ENCODE measurements at places on chromosomes 5 and 9.

GRCh38 chr5:109826-110225 lies 17.9 kb downstream of the PLEKHG4B start:
- no peak for DNase-seq

DNA sequence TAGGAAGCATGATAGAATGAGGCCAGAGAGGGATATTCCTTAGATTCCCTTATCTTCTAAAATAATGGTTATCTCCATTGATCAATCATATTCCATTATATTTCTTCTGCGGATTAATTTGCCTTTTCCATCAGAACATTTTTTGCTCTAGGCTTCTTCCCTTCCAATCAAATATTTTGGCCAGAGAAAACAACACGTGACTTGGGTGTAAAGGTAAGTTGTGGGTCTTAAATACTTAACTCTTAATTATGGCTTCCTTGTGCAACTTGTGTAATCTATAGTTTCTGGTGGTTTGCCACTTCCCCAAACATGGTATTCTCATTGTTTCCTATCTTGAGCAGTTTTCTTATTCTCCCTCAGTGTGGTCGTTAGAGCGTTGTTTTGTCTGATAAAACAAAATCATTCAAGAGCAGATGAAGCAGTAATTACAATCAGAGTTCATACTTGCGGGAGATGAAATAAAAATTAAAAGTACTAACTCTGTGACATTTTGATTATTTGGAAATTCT lies 889.3 kb downstream of the MAT2B start:
- no peak for DNase-seq

DNA sequence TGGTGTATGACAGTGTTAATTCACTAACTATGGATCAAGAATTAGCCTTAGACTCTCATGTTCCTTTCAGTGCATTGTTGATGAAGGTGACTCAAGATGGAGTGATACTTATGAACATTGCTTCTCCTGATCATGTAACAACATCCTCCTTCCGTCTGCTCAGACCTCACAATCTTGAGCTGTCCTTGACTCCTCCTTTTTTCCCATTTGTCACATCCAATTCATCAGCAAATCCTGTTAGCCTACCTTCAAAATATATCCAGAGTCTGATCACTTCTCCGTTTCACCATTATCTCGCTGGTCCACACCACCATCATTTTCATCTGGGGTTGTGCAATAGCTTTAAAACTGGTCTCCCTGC lies 9.2 kb upstream of the SEMA6A start:
- DNase-seq, result no peak

- DNase-seq, result no peak
Measured at GRCh38 chr5:152711801-152712388, 306.8 kb upstream of the NMUR2 start.

GRCh38 chr5:14779975-14780374 lies 91.6 kb downstream of the ANKH start:
- DNase-seq, result no peak

GRCh38 chr5:103394676-103395075 lies 136.1 kb downstream of the MACIR start:
- no peak for DNase-seq

DNA sequence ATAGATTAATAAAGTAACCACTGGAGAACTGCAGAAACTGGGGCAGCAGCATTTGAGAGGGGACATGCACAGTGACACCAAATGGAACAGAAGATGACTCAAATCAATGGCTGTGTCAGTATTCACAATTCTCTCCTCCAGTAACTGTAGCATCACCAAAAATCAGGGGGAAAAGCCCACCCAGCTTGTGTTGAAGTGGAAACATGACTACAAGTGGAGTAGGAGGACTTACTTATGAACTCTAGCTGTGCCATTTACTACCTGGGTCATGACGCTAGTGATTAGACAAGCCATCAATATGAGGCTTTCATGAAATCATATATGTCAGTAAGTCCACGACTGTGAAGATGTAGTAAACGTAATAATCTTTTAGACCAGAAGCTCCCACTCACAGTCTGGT lies 199.8 kb upstream of the PTGER4 start:
- DNase-seq, result no peak

DNA sequence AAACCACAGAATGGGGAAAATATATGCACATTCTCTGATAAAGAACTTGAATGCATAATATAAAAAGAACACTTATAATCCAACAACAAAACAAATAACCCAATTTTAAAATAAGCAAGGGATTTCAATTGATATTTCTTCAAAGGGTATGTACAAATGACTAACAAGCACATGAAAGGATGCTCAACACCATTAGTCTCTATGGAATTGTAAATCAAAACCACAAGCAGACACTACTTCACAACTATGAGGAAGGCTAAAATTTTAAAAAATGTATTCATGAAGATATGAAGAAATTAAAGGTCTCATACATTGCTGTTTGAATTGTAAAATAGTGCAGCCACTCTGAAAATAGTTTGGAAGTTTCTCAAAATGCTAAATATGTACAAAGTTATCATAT lies 78.9 kb upstream of the GAS1 start:
- no peak for DNase-seq

GRCh38 chr9:7223981-7224380 lies 466.2 kb downstream of the KDM4C start:
- no peak for DNase-seq

- DNase-seq, result no peak
Measured at GRCh38 chr5:71596169-71596568, 9.0 kb downstream of the MCCC2 start.

DNA sequence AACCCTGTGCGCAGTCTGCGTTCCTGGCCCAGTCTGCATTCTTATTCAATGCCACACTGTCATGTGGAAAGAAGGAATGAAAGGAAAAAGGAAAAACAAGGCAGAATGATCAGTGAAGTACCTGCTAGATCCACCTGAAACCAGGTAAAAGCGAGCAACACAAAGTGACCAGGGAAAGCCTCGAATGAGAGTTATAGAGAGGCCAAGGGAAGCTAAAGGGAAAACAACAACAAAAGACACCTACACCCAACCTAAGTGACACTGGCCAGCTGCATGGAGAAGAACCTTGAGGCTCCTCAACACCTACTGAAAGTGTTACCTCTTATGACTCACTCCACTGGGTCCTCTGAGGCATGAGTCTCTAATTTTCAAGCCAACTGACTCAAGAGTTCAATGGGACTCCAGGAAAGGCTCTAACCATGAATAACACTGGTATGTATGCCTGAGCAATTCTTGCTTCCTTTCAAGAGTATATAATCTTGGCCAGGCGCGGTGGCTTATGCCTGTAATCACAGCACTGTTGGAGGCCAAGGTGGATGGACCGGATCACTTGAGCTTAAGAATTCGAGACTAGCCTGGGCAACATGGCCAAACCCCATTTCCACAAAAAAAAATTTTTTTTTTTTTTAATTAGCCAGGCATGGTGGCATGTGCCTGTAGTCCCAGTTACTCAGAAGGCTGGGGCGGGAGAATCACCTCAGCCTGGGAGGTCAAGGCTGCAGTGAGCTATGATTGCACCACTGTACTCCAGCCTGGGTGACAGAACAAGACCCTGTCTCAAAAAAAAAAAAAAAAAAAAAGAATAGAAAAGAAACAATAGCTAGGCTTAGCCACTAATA lies 29.0 kb downstream of the MTMR12 start:
- DNase-seq, result peak; percentile 45

DNA sequence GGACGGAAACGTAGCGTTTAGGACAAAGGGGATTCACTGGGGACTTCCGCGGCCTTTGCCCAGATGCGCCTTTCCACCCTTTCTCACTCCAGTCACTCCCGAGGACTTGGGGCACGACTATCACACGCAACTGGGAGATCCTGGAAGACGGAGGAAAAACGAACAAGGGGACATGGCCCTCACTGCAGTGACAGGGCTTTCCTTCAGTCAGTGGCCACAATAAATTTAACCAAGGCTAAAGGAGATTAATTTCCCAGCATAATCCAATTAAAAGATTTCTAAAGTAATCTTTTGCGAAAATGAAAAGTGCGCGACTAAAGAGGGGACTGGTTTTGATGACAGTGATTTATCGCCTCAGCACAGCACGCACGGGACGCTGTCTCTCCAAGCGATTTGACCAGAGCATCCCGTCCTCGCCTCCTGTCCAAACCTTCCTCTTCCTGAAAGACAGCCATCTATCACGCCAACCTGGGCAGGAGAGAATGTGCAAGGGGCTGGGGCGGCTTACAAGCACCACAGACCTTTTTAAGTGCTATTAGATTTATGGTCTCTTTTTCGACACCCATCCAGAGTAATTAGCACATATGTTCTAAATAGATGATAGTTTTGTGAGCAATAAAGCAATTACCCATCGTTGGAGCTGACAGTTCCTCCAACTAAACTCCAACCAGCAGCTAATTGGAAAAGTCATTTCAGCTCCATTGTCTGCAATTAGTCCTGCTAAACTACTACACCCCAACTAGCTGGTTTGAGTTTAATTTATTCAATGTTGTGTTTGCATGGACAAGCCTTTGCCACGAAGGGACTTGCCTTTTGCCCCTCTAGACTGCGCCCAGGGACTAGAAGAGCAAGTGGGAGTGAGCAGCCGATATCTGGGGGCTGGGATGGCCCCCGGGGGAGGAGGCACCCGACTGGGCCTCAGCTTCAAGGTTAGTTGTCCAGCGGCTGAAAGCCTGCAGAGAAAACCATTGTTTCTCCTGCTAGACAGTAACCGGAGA lies 7.4 kb downstream of the NR2F1-AS1 start:
- DNase-seq, result no peak

DNA sequence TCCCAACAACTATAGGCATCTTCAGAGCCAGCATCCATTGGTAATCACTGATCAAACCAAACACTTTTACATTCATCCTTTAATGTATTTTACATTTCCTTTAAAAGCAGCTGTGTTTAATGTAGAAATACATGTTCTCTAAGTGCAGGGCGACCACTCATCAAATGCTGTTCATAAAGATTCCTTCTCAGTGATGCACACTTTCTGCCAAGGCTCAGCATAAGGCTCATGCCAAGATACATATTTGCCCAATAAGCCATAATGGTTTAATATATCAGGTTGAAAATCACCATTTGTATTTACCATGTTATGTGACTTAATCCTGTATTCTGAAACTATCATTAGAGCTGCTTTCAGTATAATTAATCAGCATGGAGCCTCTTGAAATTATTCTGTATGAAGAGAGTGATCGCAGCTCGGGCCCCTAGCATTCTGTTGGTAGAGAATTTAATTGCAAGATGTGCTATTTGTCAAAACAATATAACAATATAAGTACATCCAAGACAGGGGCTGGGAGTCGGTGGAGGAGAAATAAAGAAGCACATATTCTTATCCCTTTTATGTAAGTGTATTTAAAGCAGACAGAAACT lies 267.5 kb downstream of the EBF1 start:
- no peak for DNase-seq

GRCh38 chr5:56961746-56962145 lies 9.8 kb upstream of the MIER3 start:
- DNase-seq, result no peak

GRCh38 chr5:14727928-14728458 lies 63.5 kb downstream of the OTULIN start:
- DNase-seq, result no peak

- no peak for DNase-seq
Measured at GRCh38 chr9:114314256-114314867, 8.5 kb upstream of the ORM1 start.

GRCh38 chr5:172904643-172905345 lies 54.4 kb upstream of the RPL26L1 start:
- DNase-seq, result no peak

- no peak for DNase-seq
Measured at GRCh38 chr5:17221843-17222636, 4.6 kb downstream of the BASP1 start.

- DNase-seq, result no peak
Measured at GRCh38 chr9:74281674-74282073, 215.5 kb upstream of the RORB start.

GRCh38 chr9:128902351-128903078 lies 18.3 kb upstream of the PHYHD1 start:
- DNase-seq, result peak; percentile 62

DNA sequence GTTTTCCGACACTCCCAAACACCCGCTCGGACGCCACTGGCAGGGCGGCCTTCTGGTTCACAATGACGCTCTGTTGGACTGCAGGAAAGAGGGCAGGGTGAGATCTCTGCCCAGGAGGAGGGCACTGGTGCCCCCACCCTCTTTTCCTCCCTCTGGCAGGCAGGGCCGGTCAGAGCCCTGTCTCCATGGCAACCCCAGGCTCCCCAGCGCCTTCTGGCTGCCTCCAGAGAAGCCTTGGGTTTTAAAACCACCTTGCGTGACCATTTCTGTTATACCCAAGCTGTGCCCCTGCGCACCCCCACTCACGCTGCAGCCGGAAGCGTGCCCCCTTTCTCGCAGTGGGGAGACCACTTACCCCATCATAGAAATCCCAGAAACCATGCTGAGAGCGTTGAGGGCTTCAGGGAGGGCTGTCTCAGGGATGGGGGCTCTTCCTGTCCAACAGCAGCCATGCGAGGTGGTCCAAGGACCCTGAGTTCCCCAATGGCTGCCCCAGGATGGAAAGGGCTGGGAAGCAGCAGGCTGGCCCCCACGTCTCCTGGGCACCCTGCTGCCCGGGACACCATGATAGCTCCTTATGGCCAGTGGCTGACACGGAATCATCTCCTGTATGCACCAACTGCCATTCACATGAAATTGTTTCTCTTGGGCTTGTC lies 7.3 kb downstream of the C9orf50 start:
- no peak for DNase-seq

DNA sequence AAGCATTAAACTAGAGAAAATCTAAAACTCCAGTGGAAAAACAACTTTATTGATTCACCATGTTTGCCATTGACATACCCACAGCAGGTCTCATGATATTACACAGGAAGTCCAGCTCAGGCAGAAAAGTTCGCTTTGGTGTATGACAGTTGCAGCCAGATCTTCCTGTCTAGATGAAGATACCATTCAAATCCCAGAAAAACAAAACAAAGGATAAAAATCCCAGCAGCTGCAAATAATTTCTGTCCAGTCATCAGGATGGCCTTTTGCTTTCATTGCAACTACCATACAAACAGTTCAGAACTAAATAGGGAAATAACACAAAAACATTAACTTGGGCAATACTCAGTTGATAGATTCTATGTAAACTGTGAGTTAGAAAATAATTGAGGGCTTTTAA lies 136.0 kb upstream of the NREP start:
- DNase-seq, result no peak

DNA sequence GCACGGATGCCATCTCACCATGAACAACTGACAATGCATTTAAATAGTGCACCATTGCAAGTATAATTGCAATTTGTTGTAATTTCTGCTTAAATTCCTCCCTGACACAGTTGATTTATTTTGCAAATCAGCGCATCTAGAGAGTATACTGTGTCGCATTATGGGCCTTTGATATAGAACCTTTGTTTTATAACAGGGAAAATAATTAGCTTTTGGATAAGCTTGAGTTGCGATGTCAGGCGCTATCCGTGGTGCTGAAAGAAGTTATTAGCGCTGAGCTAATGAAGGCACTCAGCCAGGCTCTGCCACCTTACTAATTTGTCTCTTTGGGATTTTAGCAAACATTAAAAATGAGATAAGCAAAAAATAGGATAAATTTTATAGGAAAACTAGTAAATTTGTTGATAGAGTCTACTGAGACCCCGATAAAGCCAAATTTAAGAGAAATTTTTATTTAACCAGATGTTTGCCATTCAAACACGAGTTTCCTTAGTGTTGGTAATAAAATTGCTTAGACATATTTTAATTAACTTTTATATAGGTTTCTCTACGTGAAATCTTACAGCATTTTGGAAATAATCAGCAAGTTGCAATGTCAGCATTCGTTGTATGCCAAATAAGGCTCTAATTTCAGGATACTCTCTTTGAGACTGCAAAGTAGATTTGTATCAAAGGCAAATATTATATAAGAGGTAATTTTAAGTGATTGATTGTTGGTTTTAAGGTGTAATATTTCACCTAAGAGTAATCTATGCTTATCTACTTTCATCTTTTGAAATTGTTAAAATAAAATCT lies 355.5 kb downstream of the TLR4 start:
- no peak for DNase-seq

Measured in NK-92 treated with Interleukin-12 subunit alpha and Interleukin-12 subunit beta, amount 100 ng/mL, for 24 hours (cell line).